SIG-M5 (cell line): ENCODE measurements at places on chromosomes 3 and 15.

GRCh38 chr15:45796433-45796832 is 161.6 kb downstream of the SQOR start:
- DNase-seq: no peak

GRCh38 chr3:194134757-194135515 is 1.0 kb upstream of the HES1 start:
- no peak for DNase-seq

DNA sequence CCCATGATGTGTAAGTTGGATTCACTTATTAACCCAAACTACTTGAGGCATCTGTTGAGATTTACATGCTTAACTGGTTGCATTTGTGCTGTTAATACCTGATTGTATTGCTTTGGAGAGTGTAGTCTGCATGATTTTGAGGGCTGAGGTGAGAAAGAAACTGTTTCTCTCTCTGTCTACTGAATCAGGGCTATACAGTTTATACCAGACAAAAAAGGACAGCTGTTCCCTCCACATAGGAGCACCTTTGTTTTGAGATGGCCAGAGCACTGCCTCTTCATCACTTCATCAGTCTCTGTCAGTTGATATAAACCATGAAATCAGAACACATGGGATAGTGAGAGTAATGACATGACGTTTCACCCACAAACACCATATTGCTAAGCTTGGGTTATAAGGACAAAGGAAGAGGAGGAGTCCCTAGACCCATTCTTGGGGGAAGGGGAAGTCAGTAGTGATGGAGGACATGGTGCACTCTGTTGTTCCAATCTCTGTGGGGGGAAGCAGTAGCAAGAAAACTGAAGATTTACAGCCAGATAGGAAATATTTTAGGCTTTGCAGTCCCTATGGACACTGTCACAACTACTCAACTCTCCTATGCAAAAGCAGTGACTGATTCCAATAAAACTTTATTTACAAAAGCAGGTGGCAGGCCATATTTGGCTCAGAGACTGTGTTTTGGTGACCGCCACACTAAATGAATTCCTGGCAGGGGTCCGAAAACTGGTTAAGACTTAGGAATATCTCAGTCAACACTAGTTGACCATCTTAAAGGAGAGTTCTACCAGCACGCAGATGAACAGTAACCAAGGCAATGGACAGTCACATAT is 123.9 kb upstream of the NR2E3 start:
- no peak for DNase-seq

- DNase-seq: no peak
These were observed 94.7 kb downstream of the LRRC28 start for GRCh38 chr15:99345832-99346462.

GRCh38 chr3:26280517-26280916 is 342.1 kb upstream of the LRRC3B start:
- no peak for DNase-seq

GRCh38 chr3:100609305-100609704 is at the start of gene ADGRG7:
ADGRG7 (plus strand) TSS chr3:100609601; CDS start chr3:100609857, 256 bp downstream.
- DNase-seq: no peak

GRCh38 chr3:63673111-63673510 is 20.6 kb downstream of the SNTN start:
- no peak for DNase-seq

GRCh38 chr3:74613521-74614106 is 845 bp downstream of the CNTN3 start:
- DNase-seq: no peak

DNA sequence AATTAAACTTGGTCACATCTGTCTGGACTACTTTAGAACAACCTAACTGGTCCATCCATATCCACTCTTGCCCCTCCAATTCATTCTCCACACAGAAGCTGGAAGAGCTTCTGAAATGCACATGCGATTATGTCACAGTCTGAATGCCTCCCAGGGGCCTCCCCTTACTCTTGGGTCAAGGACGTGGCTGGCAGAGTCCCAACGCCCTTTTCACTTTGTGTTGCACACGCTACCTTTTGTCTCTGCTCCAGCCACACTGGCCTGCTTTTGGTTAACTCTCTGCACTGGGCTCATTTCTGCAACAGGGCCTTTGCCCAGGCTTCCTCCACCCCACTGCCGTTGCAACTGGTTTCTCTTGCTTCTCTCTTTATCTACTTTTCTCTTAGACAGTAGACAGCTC is 245.2 kb downstream of the IL20RB start:
- no peak for DNase-seq

GRCh38 chr15:39828374-39828931 is 45.8 kb upstream of the FSIP1 start:
- no peak for DNase-seq

- DNase-seq: no peak
These were observed 213.0 kb downstream of the PDCD6IP start for GRCh38 chr3:34011171-34012101.

DNA sequence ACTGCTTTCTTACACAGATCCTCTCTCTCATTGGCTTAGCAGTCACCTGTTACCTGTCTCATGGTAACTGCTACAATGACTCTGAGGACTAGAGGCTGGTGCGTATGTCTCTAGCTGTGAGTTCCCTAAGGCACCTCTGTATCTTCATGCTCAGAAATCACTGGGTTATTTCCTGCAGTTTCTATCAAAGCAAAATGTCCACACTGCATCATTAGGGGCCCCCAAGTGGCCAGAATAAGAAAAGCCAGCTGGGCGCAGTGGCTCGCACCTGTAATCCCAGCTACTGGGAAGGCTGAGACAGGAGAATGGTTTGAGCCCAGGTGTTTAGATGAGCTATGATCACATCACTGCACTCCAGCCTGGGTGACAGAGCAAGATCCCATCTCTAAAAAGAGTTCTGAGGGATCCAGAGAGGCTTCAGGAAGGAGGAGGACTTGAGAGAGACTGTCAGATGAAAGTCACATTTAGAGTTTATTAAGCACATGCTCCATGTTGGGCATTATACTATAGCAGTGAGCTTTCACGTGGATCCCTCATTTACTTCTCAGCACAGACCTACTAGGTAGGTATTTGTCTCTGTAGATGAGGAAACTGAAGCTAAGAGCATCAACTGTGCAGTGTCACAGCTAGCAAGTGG is 2.3 kb upstream of the VPS18 start:
- DNase-seq: no peak
